Central memory CD4-positive, alpha-beta T cell (primary cell): ENCODE measurements at places on chromosomes 16 and 17.

DNA sequence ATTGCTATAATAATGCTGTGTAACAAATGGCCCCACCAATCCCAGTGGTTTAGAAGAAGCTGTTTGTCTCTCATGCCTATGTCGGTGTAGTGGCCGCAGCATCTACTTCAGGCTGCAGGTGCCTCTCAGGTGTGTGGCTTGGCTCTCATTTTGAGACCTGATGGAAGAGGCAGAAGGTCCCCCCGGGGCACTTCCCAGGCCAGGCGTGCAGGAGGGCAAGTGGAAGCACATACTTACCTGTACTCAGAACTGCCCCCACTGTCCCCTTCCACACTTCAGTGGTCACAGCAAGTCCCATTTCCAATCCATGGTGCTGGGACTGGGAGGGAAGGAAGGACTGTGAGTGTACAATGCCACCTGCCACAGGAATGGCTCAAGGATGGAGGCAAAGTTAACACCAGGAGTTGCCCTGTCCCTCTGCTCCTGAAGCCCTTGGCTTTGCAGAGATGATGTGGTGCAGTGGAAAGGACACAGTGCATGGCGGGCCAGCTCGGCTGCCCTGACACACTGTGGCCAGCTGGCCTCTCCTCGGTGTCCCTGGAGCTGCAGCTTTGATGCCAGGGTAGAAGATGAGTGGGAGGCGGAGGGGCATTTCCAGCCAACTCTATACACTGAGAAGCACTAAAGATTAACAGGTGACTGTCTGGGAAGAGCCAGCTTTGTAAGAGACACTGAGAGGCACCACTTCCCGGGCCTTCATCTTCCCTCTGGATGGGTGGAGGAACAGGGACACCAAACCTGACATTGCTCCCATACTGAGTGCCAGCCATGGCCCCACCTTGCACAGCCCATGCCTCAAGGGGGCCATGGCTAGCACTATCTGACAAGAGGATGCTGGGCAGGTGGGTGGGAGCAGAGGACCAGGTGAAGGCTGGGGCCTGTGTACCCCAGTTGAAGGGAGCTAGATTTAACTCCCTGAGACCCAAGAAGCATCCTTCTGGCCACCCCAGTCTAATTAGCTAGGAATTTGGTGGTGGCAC, 105.9 kb downstream of the METRNL start:
- DNase-seq: no peak

DNA sequence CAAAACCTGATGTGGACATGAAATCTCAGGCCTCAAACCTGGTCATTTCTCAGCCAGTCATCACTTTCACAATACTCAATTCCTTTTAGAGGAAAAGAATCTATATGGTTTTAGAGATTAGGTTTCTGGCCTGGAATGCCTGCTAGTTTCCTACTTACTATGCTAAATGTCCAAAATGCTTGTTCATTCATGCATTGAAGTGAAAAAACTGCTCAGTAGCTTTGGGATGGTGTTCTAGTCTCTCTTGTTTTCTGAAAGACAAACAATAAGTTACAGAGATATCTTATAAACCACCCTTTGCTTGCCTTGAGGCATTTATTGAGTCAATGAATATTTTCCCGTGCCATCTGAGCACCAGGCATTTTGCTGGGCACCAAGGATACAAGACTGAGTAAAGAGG, 1146.5 kb upstream of the GOT2 start:
- DNase-seq: no peak

DNA sequence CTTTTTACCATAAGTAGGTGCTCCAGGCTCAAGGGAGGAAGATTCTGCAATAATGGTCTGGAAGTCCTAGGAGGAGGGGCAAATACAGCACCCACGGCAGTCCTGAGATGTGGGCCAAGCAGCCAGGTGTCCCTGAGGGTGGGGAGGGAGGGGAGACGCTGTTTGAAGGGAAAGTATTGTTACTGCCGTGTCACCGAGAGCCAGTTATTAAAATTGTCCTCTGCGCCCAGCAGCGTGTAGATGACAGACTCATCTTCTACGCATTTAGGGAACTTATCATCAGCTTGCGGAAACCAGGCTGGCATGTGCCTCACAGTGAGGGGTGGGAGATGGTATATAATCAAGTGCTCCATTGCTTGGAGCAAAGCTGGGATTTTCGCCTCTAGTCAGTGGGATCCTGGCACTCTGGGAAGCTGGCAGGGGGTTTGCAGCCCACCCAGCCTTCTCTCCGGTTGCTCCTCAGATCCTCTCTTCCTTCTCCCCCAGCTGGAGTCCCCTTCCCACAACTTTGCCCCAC, 104.6 kb downstream of the OR1D5 start:
- DNase-seq: no peak

GRCh38 chr17:4297351-4297750, 33.6 kb upstream of the ANKFY1 start:
- no peak for DNase-seq

DNA sequence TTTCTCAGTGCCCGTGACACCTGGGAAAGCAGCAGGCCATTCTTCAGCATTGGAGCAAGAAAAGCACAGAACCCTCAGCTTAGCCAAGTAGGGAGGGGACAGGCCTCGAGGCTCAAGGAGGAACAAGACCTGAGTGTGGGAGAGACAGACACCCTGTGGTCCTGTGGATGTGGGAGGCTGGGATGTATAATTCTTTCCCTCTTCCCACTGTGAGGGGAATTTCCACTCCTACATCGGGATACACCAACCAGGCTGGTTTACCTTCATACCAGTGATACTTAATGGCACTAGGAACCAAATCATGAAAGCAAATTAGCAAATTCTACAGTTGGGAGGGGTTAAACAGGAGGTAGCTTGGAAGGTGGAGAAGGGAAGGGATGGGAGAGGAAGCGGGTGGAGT, 41.7 kb downstream of the LYRM1 start:
- no peak for DNase-seq

DNA sequence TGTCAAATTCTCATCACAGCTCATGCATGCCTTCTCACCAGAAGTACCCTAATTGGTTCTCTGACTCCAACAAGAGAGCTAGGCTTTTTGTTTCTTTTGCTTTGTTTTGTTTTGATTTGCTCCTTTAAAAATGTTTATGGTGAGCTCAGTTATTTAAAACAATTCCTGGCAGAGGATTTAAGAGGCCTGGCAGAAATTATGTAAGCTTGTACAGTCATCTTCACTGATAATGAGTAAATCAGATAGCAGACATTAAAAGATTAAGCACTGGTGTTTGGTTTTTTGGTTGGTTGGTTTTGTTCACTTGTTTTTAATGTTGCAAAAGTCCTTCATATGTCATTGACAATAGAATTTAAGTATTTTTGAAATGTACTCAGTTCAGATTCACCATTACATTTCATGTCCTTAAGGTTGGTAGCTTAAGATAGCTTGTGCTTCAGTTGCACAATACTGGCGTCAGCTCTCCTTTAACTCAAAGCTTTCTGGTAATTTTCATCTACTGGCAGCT, 378.9 kb downstream of the CDH13 start:
- DNase-seq: no peak

DNA sequence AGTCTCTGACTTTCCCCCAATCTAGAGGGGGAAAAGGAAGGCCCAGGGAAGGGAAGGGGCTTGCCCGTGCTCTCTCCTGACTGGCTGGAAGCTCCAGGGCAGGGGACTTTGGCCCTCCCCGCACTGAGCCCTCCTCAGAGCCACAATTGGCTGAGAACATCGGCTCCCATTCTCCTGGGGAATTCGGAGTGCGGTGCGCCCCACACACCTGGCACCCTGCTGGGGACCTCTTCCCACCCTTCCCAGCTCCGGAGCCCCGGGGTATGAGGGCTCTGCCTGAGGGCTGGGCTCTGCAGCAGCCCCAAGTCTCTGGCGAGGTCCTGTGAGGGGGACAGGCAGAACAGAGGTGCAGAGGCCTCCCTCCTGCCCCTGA, 36.0 kb downstream of the PIMREG start:
- no peak for DNase-seq

- no peak for DNase-seq
These were observed 51.7 kb downstream of the TBX4 start for GRCh38 chr17:61503961-61504360.

DNA sequence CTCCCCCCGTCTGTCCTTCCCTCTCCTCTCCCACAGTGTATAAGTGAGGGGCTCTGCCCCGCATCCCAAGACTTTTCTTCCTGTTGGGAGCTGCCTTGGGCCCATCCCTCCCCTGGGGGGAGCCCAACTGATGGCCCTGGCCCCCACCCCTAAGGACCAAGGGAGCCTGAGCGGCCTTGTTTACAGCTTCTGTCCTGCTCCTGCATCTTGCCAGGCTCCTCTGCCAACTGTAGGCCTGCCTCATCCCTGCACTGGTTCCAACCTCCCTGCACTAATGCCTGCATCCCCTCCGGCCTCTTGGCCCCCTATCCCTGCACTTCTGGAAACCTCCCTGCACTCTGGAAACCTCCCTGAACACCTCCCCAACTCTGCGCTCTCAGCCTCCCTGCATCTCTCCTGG, 1.4 kb upstream of the PAGR1 start:
- no peak for DNase-seq

DNA sequence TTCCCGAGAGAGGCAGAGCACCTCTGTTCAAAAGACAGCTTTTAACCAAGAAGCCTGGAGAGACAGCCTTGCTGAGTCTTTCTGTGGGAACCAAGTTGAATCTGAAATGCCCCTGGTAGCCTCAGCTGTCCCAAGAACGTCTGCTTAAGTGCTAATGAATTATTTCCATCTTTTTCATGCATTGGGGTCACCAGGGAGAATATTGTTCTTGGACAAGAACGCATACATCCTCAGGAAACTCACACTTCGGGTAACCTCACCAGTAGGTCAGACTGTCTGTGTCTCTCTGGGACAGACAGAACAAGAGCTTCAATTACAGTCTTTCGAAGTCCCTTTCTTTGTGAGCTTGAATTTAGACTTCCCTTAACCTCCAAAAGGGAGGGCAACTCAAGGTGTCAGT, 134.6 kb upstream of the ADAMTS18 start:
- no peak for DNase-seq

DNA sequence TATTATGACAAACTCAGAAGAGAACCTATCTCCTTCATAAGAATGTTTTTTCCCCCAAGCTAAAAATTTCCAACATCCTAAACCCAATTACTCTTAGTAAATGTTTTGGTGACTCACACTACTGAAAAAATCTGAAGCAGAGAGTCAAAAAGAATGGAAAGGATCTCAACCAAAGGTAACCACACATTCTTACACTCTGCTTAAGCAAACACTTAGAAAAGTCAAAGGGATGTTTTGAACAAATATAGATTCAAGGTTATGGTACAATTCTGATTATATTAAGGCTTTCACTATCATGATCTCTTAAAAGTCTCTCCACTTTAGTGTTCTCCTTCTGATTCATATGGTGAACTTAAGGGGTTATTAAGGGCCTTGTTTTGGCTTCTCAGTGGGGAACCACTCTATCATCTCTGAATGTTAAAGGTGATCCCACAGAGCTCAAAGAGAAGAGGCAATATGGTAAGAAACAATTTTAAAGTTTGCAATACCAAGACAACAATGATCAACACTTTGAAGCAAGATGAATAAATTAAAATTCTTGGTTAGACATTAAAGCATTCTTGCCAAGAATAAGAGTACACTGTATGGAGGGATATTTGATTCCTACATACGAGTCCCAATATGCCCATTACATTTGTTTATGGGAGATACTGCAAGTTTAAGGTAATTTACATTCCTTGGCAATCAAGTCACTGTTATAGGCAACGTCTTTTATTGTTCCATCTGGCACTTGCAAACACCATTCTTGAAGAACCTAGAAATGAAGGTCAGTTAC, 69.2 kb downstream of the CDC27 start:
- DNase-seq: no peak

- no peak for DNase-seq
These were observed 57.6 kb downstream of the KSR1 start for GRCh38 chr17:27513849-27514248.

- no peak for DNase-seq
These were observed 65.5 kb upstream of the HSBP1 start for GRCh38 chr16:83742124-83742899.

GRCh38 chr17:49861150-49861884, 13.4 kb upstream of the TAC4 start:
- DNase-seq: peak; percentile 29

DNA sequence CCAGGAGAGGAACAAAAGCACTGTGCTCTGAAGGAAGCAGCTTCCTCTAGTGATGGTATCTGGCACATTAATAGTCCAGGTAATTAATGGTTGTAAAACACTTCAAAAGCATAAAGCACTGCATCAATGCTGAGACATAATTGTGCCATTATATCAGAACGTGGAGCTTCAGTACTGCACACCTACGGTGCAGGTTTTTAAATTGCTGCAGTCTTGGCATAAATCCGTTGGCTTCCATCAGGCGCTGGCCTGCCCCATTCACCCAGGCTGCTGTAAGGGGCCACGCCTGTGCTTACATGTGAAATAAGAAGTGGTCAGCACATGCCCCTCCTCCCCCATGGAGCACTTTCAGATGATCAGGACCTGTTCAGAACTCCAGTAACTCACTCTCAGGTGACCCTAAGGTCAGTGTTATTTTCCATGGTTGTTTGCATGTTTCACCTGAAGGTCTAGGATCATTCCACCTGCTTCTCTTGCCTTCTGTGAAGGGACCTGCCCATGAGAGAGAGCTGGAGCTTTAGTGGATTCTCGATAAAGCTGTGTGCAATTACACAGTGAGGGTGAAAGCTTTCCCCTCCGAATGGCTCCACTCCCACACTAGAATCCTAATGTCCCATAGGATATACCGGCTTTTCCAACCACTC, 345.3 kb downstream of the CA10 start:
- no peak for DNase-seq

GRCh38 chr17:82655523-82655922, 7.3 kb upstream of the WDR45B start:
- DNase-seq: no peak

DNA sequence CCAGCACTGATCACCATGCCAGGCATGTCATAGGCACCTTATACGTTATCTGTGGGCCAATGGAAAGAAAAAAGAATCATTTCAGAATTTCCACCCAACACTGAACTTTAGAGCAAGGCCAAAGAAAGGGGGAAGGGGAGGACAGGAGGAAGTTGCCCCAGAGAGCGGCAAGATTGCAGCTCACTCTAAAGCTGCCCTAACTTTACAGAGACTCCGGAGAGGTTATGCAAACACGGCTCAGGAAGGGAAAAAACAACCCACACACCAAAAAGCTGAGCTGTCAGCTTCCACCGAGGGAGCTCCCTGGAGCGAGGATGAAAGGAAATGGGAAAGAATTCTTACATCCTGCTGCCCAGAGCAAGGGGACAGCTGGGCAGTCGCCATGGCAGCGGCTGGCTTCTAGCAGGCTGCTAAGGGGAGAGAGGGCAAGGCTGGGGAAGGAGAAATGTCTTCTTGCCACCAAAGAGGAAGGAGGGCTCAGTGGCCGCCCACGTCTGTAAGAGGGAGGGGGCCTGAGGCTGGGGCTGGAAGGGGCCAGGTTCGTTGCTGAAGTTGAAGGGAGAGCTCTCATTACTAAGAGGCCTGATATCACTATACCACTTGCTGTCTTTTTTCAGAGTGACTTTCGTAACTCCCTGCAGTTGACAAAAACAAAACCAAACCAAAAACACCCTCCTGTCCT, 18.2 kb downstream of the COTL1 start:
- peak; percentile 43 for DNase-seq
